K562 (cell line): ENCODE measurements at places on chromosomes 3 and 15. TPM values are rescaled to one million over a fixed set of nuclear protein-coding genes. Genes with fewer than 3 reads are reported as not detected.

Gene P4HTM
- total RNA-seq: 0.27 and 0.66 TPM in 2 replicates

Gene BMF
- total RNA-seq: 0.56 and 0.91 TPM in 2 replicates

Gene INKA1
- total RNA-seq: 11.1 and 11.2 TPM in 2 replicates

Gene SLC33A1
- total RNA-seq: 22.0 and 22.7 TPM in 2 replicates

Gene FETUB
- total RNA-seq: not detected in 2 replicates

Gene PARP15
- total RNA-seq: 0.38 and 0.45 TPM in 2 replicates

Gene DNAH12
- not detected in 2 replicates for total RNA-seq

Gene SNTN
- total RNA-seq: not detected in 2 replicates

Gene NPAP1
- not detected in 2 replicates for total RNA-seq

DNA sequence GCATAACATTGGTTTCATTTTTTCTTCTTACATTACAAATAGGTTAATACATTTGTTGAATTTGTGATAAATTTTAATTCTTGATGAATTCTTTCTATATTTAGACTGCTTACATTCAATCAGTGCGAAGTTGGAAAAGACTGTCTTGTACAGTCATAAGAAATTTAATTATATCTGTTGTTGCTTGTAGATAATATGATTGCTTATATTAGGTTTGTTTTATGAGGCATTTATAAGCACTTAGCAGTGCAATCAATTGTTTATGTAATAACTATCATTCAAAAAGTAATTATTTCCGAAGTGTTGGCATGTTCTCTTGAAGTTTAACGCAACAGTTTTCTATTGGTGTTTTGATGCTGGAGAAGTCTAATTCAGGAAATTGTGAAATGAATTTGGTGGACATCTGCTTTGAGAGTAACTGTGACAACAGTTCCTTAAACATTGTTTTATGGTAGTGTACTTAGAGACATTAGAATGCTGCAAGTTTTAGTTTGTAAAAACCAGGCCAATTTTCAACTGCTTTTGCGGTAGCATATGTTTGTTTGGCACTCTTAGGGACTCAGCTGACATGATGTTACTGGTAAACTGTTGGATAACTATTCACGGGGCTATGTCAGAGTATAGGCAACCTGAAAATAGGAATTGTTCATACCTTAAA lies 99.7 kb downstream of the NAALADL2 start:
- DNase-seq: no peak
- no peak overlapping the region for H3K4me3 ChIP-seq
- H3K4me1 ChIP-seq: no peaks in the 10 kb centered on the region
- H3K27me3 ChIP-seq: no peaks in the 10 kb centered on the region

DNA sequence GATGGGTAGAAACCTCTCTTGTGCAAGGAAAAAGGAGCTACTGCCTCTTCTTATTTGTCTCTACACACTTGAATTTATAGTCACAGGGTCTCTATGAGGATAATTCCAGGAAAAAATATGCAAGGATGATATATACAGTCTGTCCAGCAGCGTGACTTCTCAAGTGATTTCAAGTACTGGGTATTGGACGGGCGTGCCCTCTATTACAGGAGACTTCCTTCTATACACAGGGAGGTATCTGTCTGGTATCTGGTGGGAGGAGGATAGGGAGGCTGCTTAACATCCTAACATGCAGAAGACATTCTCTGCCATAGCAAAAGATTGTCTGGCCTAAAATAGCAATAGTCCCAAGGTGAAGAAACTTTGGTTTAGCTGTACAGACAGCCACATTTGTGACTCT lies 146.1 kb downstream of the TPRG1 start:
- no peak overlapping the region for H3K27ac ChIP-seq
- DNase-seq: no peak
- no peak overlapping the region for H3K4me3 ChIP-seq
- H3K4me1 ChIP-seq: no peaks in the 10 kb centered on the region
- H3K36me3 ChIP-seq: no peaks in the 10 kb centered on the region
- H3K27me3 ChIP-seq: no peaks in the 10 kb centered on the region

DNA sequence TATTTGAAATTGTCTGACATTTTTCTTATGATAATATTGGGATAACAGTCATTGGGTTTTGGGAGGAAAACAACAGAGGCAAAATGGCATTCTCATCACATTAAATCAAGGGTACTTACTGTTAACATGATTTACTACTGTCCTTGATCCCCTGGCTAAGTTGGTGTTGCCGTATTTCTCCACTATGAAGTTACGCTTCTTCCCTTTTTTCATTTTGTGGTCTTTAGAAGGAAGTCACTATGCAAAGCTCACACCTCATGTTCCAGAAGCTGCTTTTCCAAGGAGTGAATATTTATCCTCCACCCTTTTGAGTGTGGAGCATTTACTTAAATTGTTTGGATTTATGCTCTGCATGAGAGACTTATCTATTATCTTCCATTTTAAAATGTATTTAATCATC lies 63.7 kb downstream of the ALCAM start:
- no peak overlapping the region for H3K4me3 ChIP-seq
- H3K27me3 ChIP-seq: no peaks in the 10 kb centered on the region
- H3K36me3 ChIP-seq: no peaks in the 10 kb centered on the region
- no peaks in the 10 kb centered on the region for H3K4me1 ChIP-seq
- no peak for DNase-seq

DNA sequence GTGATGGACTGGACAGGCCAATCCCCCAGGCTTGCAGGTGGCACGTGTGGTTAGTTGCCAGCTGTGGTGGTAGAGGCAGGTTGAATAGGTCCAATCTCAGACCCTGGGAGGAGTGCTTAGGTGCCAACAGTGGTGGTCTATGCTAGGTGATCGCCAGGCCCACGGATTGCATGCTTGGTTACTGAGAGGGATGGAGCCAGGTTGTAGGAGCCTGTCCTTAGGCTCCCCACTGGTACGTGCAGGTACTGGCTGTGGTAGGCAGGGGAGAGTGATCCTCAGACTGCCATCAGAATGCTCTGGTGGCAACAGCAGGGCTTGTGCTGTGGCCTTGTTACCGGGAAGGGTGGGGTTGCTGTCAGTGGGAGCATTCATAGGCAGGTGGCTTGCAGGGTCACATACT lies 44.7 kb downstream of the NCK1 start:
- H3K4me1 ChIP-seq: peaks cover 10% of the 10 kb centered on the region; the same call in 1 of the 2 replicates
- H3K36me3 ChIP-seq: no peaks in the 10 kb centered on the region

GRCh38 chr3:173876476-173876875 lies 478.9 kb downstream of the NLGN1 start:
- no peak overlapping the region for H3K27ac ChIP-seq
- no peaks in the 10 kb centered on the region for H3K4me1 ChIP-seq
- no peaks in the 10 kb centered on the region for H3K36me3 ChIP-seq
- H3K27me3 ChIP-seq: no peaks in the 10 kb centered on the region
- DNase-seq: no peak

DNA sequence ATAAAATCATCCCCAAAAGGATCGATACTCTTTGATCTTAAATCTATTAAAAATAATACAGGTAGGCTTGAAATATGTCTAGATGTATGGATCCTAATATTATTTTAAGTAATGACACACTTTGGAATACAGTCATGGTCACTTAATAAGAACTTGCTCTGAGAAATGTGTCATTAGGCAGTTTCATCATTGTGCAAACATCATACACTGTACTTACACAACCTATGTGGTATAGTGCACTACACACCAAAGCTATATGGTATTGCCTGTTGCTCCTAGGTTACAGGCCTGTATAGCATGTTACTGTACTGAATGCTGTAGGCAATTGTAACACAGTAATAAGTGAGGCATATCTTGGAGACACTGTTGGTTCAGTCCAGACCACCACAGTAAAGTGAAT lies 307.1 kb downstream of the RAP2B start:
- no peak overlapping the region for H3K4me3 ChIP-seq
- no peak overlapping the region for H3K27ac ChIP-seq

DNA sequence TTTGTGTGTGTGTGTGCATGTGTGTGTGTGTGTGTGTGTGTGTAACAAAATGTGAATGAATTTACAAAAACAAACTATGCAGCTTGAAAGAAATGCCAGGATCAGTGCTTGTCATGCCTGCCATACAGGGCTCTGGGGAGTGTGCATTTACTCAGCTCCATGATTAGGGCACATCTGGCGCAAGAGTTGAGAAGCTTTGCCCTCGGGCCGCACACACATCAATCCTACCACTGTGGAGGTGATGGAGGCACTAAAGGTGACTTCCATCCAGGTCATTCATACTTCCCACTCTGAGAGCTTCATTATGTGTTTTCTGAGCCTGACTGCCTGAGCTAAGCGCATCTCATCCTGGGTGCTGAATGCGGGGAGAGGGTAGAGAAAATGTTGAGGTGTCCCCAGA lies 72.0 kb upstream of the ZBED2 start:
- H3K36me3 ChIP-seq: no peaks in the 10 kb centered on the region
- H3K27ac ChIP-seq: no peak overlapping the region
- H3K27me3 ChIP-seq: no peaks in the 10 kb centered on the region
- DNase-seq: no peak

DNA sequence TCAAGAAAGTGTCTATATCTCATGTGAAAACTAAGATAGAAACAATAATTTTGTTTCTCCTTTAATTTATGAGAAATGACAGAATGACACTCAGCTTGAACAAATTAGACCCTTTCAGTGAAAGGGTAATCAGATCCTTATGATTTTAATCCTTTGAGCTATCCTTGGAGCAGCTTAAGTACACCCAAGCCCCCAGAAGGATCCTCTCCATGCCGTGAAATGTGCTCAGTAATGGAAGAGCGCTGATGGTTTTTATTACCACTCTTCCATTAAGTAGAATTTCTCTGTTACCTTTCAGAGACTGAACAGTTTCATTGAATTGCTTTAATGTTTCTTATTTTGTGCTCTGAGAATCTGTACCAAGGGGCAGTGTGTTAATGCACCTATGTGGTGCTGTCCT lies 54.3 kb downstream of the HMG20A start:
- H3K27ac ChIP-seq: no peak overlapping the region
- peaks cover 72% of the 10 kb centered on the region; the same call in 2 of the 3 replicates for H3K36me3 ChIP-seq
- no peak overlapping the region for H3K4me3 ChIP-seq
- no peaks in the 10 kb centered on the region for H3K27me3 ChIP-seq
- no peak for DNase-seq

- DNase-seq: no peak
- H3K4me1 ChIP-seq: peaks cover 7% of the 10 kb centered on the region
- peaks cover 26% of the 10 kb centered on the region for H3K27me3 ChIP-seq
- H3K36me3 ChIP-seq: no peaks in the 10 kb centered on the region
- H3K27ac ChIP-seq: no peak overlapping the region
These were observed 2.5 kb upstream of the PXYLP1 start for GRCh38 chr3:141229132-141229531.

DNA sequence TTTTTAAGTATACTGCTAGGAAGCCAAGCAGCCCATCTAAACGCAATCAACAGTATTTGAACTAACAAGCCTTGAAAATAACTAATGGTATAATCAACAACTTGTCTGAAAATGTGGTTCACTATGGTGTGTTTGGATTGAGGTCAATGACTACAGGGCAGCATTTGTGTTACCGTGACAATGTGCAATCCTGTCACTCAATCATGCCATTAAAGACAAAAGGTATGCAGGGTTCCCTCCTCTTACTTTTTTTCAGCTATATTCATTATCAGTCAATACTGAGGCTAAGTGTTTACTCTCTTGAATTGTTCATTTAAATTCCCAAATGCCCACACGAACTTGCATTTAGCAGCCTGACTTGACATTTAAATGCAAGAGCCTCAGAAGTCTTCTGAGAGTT lies 1099.3 kb upstream of the EPHA6 start:
- DNase-seq: no peak
- no peaks in the 10 kb centered on the region for H3K36me3 ChIP-seq
- H3K27ac ChIP-seq: no peak overlapping the region
- H3K4me1 ChIP-seq: no peaks in the 10 kb centered on the region
- no peak overlapping the region for H3K4me3 ChIP-seq
- no peaks in the 10 kb centered on the region for H3K27me3 ChIP-seq

GRCh38 chr15:36499412-36500389 lies 79.7 kb upstream of the CDIN1 start:
- DNase-seq: no peak
- H3K4me1 ChIP-seq: no peaks in the 10 kb centered on the region
- no peaks in the 10 kb centered on the region for H3K36me3 ChIP-seq
- no peak overlapping the region for H3K27ac ChIP-seq

- peaks cover 27% of the 10 kb centered on the region for H3K4me1 ChIP-seq
- no peaks in the 10 kb centered on the region for H3K36me3 ChIP-seq
- DNase-seq: no peak
- H3K27me3 ChIP-seq: no peaks in the 10 kb centered on the region
These were observed 43.2 kb upstream of the CD47 start for GRCh38 chr3:108133858-108134554.

DNA sequence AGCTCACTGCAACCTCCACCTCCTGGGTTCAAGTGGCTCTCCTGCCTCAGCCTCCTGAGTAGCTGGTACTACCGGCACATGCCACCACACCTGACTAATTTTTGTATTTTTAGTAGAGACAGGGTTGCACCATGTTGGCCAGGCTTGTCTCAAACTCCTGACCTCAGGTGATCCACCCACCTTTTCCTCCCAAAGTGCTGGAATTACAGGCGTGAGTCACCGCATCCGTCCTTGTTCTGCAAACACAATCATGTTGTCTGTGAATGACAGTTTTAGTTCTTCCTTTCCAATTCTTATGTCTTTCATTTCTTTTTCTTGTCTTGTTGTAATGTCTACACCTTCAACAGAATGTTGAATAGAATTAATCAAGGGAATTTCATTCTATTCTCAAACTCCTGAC lies 16.3 kb upstream of the SMCO1 start:
- H3K4me1 ChIP-seq: peaks cover 26% of the 10 kb centered on the region
- H3K36me3 ChIP-seq: no peaks in the 10 kb centered on the region
- no peak overlapping the region for H3K4me3 ChIP-seq
- H3K27ac ChIP-seq: no peak overlapping the region

DNA sequence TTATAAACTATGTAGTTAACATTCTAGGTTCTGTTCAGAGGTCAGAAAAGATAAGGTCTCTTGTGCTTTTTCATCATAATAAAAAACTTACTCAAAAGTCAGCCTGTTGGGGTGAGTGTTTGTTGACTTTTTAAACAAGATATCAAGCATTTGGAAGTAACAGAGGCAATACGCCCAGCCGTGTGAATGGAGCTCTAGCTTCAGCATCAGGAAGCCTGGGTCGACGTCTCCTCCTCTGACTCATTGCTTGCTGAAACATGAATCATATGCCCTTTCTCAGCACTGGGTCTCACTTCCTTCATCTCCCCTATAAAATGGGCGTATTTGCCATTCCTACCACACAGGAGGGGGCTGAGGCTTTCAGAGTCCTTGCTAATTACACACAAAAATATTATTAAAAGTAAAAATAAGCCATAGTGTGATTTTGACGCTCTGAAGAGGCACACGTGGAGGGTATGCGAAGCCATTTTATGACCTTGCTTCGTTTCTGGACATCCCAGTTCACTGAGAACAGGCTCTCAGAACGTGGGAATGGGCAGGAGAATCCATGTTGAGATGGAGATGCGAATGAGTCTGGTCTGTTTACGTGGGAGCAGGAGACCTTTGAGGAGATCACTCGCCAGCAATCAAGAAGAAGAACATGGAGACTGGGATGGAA lies 220.8 kb upstream of the TPRG1 start:
- H3K36me3 ChIP-seq: no peaks in the 10 kb centered on the region
- H3K4me1 ChIP-seq: peaks cover 6% of the 10 kb centered on the region
- no peak overlapping the region for H3K4me3 ChIP-seq
- no peak for DNase-seq

DNA sequence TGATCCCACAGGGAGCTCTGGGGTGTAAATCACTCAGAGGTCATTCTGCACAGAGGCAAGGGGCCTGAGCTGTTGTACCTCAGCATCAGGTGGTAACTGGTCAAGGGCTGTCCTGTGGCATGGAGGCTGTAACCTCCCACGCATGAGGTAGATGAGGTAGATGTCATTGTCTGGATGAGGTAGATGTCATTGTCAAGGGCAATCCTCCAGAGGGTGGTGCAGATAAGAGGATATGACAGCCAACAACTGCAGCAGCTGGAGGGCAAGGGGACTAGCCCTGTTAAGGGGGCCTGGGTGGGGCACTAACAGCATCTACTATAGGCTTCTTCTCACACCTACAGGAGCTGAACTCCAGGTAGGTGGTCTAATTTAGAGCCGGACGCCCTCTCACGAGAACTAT lies 55.6 kb downstream of the THRB start:
- no peak overlapping the region for H3K4me3 ChIP-seq
- H3K27ac ChIP-seq: no peak overlapping the region
- H3K27me3 ChIP-seq: no peaks in the 10 kb centered on the region
- DNase-seq: no peak
